Effector memory CD8-positive, alpha-beta T cell (primary cell): ENCODE measurements at places on chromosomes 6 and 20.
A peak's percentile ranks its signal among the peaks of the same experiment; 100 is the strongest.

- DNase-seq: peak; percentile 59
These were observed 7.5 kb upstream of the GGTLC1 start for GRCh38 chr20:23995905-23996666.

DNA sequence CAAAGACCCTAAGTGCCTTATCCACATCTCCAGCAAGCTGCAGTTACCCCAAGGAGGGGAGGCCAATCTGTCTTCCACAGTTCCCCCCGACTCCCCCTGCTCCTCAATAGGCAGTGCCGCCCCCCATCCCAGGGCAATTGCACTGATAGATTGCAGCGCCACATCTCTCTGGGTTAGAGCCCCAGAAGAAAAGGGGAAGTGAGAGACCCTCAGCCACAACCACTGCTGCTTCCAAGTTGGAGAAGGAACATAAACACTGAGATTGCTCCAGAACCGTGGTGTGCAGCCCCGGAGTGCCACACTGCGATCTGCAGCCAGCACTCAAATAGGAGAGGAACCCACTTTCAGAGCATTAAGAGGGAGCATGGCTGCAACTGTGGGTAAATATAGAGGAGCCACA, 101.5 kb downstream of the RWDD2A start:
- no peak for DNase-seq

GRCh38 chr20:48682529-48683363, 145.1 kb downstream of the PREX1 start:
- DNase-seq: no peak

- no peak for DNase-seq
These were observed 9.5 kb upstream of the PAQR8 start for GRCh38 chr6:52352239-52353018.

- no peak for DNase-seq
These were observed 83.0 kb downstream of the ZHX3 start for GRCh38 chr20:41234546-41234945.

DNA sequence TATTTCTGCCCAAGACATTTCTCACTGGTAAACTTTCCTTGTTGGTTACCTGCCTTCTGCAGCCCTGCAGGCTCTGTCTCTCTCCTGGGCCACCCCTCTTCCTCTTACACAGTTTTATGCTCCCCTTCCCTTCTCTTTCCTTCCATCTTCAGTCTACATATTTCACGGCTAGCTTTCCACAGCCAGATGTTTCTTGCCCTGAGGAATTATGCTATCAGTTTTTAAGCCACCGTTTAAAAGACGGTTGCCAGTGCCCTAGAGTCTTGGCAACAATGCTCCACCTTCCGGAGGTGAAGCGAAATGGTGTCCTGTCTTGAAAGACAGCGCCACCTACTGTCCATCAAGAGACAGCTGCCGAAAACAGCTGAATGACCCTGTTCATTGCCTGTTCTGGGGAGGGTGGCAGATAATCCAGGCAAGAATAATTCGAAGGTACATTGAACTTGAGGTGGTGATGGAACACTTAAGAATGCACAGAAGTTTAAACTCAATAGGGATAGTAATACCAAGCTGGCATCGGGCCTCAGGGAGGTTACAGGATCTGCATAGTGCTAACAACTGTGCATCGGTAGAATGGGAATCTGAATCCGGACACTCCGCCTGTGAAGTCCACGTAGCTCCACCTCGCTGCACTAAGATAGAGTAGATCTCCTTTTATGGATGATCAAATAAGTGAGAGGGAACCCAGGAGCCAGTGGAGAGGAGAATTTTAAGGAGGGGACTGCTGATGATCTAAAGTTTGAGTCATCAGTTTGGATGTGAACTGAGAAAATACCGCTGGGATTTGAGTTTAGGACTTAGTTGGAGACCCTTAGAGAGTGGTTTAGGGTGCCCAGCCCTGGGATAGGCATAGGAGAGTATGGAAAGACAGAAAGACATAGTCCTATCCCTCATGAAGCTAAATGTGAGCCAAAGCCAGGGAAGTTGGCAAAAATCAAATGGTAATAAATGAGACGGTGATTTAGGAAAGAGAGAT, 4.8 kb upstream of the TRIM40 start:
- peak; percentile 67 for DNase-seq

DNA sequence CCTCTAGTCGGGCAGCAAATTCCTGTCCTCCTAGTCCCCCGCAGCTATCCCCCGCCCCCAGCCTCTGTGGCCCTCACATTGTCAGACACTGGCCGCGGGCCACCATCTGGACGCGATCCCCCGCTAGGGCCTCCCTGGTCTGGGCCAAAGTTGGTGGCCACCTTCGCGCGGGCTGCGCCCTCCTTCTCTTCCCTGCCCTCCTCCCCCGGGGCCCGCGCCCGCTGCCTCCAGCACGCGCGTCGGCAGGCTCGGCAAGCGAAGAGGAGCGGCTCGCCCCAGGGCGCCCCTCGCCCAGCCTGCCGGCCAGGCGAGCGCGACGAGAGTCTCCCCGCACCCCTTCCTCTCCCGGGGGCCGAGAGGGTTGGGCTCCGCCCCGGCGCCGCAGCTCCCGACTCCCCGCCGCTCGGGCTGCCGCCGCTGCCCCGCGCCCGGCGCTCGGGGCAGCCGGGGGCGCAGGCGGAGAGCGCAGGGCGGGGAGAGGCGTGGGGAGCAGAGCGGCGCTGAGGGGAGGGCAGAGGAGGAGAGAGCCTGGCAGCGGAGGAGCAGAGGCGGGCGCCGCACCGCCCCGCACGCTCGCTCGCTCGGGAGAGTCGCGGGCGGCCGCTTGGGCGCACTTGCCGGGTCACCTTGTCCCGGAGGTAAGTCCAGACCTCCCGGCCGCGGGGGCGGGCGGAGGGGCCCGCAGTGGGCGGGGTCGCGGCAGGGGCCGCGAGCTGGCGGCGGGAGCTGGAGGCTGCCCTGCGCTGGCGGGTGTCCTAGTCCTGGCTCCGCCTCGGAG, at the start of gene SYNDIG1:
Gene SYNDIG1 (plus strand): TSS at position 514 of the 778 bp plus-strand sequence. CDS start 73,469 bp downstream, outside the sequence.
- no peak for DNase-seq

GRCh38 chr6:114407426-114408035, 64.7 kb upstream of the HS3ST5 start:
- DNase-seq: no peak

- DNase-seq: no peak
These were observed 109.6 kb upstream of the BACH2 start for GRCh38 chr6:90406142-90406794.

- DNase-seq: no peak
These were observed 22.8 kb upstream of the OCSTAMP start for GRCh38 chr20:46573234-46573633.

DNA sequence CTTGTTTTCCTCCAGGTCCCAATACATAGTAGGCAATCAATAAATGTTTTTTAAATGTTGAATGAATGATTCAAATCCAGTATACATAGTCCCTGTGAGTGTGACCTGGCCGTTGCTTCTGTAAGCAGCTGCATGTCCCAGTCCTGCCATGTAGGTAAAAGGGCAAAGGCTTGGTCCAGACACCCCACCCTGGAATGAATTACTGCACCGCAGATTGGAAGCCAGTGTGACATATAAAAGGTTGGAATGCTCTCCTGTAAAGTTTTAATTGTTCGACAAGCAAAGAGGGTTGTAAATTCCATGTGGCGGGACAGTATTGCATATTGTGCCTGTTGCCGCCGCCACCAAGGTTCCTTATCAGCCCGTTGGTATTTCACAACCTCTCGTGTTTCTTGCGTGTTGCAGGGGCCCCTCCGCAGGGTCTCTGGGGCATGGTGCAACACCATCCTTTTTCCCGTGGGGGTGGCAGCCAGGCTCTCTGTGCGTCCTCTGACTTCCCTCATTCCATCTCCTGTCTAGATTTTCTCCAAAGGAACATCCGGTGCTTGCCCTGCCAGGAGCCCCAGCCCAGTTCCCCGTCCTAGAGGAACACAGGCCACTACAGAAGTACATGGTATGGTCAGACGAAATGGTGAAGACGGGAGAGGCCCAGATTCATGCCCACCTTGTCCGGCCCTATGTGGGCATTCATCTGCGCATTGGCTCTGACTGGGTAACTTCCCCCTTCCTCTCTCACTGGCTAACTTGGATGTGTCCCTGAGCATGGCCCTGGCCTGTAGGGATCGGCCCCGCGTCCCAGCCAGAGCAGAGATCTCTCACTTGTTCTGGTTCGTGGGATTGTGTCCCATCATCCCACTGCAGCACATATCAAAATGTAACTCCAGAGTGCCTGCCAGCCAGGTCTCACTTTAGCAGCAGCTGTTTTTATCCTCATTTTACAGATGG, 20.3 kb downstream of the POFUT1 start:
- no peak for DNase-seq

- no peak for DNase-seq
These were observed 32.1 kb upstream of the PPP1R3G start for GRCh38 chr6:5053038-5053437.

DNA sequence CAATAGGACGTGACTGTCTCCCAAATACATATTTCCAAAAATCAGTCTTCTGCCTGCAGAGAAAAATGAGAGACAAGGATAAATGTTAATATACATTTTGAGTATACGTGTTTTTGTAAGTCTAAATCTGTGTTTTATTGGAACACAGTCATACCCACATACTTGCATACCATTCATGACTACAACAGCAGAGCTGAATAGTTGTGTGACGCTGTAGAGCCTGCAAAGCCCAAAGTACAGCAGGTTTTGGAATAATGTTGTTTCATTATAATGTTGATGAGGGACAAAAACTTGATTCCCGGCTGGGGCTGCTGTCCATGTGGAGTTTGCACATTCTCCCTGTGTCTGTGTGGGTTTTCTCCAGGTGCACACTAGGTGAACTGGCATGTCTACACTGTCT, 23.8 kb upstream of the FBXO9 start:
- no peak for DNase-seq

GRCh38 chr20:37519508-37520418, 1.3 kb upstream of the NNAT start:
- DNase-seq: no peak

GRCh38 chr6:14269436-14269835, 151.9 kb downstream of the CD83 start:
- DNase-seq: no peak

- DNase-seq: no peak
These were observed 40.3 kb downstream of the SEC63 start for GRCh38 chr6:107917451-107918375.

DNA sequence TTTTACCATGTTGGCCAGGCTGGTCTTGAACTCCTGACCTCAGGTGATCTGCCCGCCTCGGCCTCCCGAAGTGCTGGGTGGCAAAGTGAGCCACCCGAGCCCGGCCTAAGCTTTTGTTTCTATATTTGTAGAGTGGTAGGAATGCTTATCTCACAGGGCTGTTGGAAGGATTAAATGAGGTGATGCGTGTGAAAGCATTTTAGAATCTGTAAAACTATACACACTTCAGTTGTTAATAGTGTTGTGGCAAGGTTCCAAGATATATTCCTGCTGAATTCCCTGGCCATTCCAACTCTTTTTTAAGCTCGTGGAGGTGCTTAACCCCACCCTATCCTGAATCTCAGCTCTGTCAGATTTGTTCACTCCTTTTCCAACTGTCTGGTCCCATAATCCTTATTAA, 89.9 kb upstream of the AKIRIN2 start:
- DNase-seq: no peak

- no peak for DNase-seq
These were observed 66.2 kb upstream of the TRDN start for GRCh38 chr6:123702943-123703342.

DNA sequence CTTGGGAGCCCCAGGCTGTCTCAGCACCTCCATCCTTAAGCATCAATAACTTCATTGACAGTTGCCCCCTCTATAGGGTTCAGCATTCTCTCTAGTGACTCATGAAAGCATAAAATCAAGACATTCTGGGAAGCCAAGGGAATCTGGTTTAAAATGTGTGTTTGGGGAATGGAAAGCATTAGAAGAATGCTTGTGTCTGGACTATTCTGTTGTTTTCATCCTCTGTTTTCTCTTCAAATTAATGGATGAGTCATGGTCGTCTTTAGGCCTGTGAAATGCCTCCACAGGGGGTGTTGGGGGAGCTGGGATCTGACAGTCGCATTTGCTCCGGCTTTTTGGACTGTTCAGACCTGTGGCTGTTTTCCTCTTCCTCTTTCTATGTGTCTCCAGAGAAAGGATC, 279.7 kb downstream of the CDC5L start:
- no peak for DNase-seq

GRCh38 chr20:63843778-63844177, 12.7 kb upstream of the ZBTB46 start:
- DNase-seq: no peak

GRCh38 chr6:41937472-41937860, 4.1 kb downstream of the CCND3 start:
- DNase-seq: no peak

GRCh38 chr6:160477901-160478300, 129.7 kb downstream of the SLC22A3 start:
- no peak for DNase-seq

GRCh38 chr6:68007717-68008116, 627.4 kb upstream of the ADGRB3 start:
- DNase-seq: no peak

DNA sequence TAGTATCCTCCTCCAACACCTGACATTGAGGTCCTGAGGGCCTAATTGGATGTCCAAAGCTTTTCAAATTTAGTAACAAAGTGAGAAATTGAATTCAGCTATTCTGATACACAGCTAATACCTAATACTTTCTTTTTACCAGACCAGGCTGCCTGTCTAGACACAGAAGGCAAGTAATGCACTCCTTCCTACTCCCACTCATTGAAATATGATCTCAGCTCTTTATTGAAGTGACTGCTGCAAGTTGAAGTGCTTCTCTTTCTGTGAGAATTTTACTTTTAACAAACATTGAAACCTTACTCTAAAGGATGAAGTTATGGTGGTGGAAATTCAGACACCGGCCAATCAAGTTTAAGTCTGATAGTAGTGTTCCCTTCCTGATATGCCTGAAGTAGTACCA, 90.8 kb upstream of the OGFRL1 start:
- DNase-seq: no peak

DNA sequence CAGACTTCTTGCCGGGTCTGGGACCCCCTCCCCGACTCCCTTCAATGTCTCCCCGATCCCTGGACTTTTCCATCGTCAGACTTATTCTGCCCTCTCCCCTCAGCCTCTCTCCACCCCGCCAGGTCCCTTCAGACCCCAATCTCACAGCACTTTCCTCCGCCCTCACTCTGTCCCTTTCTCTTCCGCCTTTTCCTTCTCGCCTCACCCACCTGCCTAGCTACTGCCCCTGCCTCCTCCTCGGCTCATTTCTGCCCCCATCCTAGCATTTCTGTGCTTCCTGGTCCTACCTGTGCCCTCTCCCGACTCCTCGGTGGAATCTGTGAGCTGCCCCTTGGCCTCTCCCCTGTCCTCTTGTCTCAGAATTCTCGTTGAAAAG, 616 bp downstream of the CHMP4B start:
- DNase-seq: no peak

DNA sequence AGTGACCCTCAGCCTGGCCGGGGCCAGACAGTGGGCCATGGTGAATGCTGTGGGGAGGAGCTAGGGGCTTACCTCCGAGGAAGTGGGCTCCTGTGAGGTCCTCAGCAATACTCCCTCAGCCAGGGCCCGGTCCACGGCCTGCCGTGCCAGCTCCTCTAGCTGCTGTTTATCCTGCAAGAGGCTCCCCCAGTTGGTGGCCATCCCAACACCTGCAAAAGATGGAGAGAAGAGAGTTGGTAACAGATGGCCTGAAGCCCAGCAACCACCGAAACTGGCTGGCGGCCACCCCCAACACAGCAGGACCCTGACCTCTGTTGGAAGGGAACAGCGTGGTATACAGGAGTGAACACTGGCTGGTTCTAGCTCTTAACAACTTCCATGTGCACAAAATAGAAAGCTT, 4.0 kb downstream of the GSS start:
- no peak for DNase-seq

- peak; percentile 24 for DNase-seq
These were observed 28.1 kb downstream of the ACTR5 start for GRCh38 chr20:38776363-38776762.

GRCh38 chr20:37586078-37586477, 58.4 kb upstream of the BLCAP start:
- no peak for DNase-seq
